ENCODE measurements at places on chromosomes 16 and 17.
A peak's percentile ranks its signal among the peaks of the same experiment; 100 is the strongest.

- DNase-seq: no peak
Measured at GRCh38 chr17:54909766-54910165, 9.1 kb downstream of the TOM1L1 start.

- no peak for DNase-seq
Measured at GRCh38 chr16:26735521-26735920, 331.2 kb upstream of the C16orf82 start.

DNA sequence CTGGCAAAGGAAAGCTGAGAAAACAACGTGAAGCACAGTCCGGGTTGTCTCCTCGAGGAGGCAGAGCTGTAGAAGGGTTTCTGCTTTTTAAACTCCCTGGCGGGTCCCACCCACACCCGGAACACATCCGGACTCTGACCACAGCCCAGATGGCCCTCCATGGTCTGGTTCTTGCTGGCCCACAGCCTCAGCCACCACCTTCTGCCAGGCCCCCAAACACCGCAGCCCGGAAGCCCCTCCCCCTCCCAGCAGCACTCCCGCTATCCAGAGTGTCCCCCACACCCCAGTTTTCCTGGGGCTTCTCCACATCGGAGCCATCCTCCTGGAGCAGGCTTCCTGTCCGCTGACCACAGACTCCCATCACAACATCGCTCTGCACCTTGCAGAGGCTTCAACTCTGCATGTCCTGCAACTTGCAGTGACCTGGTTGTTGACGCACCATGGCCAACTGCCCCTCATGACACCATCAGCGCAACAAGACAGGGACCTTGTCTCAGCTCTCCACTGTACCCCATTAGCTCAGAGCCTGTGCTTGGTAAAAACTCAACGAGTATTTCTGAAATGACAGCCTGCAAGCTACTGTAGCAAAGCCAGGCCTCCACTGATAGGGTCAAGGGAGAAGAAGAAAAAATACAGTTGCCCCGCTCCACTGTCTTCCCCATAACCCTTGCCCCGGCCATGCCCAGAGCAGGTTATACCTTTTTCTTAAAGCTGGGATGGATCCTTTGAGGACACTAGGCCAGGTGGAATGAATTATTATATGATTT, 129.8 kb downstream of the C16orf78 start:
- DNase-seq: peak; percentile 18

DNA sequence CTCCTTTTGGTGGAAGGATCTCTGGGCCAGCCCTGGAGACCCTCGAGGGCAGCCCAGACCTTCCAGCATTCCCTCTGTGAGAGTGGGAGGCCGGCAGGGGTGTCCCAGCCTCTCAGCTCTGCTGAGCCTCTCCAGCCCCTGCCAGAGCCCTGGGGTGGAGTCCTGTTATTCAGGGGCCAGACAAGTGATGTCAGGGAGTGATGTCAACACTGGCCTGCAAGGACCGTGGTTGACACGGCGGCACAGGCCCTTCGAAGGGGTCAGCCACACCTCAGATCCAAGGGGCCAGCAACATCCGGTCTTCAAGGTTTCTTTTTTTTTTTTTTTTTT, 231.2 kb downstream of the KATNIP start:
- DNase-seq: no peak
